Mucosa of descending colon (tissue), 3 donors: ENCODE measurements at places on chromosomes 13 and 19. TPM values are rescaled to one million over a fixed set of nuclear protein-coding genes. Genes with fewer than 3 reads are reported as not detected.
A peak's percentile ranks its signal among the peaks of the same experiment; 100 is the strongest.

SIGLECL1 gene
- total RNA-seq, result not detected

KIR2DL4 gene
- total RNA-seq, result 0.51 TPM

FCGBP gene
- total RNA-seq, result 1,609 TPM

LILRB3 gene
- 0.67 TPM for total RNA-seq

CCDC194 gene
- total RNA-seq, result 0.53 TPM

DNA sequence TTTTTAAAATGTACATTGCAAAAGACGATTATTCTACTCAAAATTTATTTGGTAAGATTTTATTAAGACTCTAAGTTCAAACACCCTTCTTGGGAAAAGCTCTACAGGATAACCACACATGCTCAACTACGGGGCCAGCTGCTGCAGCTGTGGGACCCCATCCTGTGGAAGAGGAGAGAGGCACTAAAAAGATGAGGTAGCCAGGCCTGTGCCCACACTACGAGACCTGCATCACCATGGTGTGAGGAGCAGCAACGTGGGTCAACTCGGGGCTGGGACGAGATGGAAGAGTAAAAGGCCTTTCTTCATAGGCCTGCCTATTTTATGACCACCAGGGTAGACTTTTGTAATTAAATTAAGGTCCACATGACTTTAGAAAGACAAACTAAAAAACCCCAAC, 4.6 kb upstream of the CCNP start:
- DNase-seq, result no peak

DNA sequence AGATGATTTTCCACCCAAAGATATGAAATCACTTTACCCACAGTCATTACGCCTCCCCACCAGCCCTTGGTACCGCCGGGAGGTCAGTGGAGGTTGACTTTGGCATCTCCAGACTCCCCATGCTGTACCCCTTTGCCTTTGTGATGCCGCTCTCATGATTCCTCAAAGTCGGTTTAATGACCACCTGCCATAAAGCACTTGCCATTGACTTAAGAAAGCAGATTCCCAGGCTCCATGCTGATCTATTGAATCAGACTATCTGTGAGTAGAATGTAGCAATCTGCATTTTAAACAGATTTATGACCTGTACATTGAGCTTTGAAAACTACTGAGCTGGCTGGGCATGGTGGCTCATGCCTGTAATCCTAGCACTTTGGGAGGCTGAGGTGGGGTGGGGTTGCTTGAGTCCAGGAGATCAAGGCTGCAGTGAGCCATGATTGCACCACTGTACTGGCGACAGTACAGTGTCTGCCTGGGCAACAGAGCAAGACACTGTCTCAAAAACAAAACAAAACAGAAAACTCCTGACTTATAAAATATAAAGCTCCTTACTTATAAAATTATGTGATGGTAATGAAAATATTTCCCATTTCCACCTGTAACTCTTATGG, 235.2 kb downstream of the KLF5 start:
- DNase-seq, result peak; percentile 36

DNA sequence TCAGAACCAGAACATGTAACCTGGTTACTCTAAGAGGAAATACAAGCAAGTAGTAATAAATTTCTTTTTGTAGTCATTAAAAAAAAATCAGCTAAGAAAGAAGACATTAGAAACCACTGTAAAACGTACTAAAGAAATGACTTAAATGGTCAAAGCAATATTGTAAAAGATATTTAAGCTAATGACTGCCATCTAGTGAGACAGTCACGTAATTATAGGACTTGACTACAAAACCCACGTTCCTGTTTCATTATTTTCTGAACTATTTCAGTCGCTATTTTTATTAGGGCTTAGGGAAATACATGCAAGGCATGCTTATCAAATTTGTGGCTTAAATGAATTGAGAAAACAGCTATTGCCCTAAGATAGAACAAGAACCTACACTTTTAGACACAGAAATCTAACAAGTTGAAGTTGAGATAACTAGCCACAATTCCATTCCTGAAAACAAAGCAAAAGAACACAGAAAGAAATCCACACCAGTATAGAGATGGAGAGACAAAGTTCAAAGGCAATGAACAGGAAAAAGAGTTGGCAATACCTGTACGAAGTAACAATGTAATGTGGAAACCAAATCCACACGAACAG, 17.9 kb downstream of the ALG5 start:
- no peak for DNase-seq

- DNase-seq, result no peak
Measured at GRCh38 chr13:94419304-94419924, 60.1 kb downstream of the DCT start.

- DNase-seq, result no peak
Measured at GRCh38 chr19:4575267-4576015, 16.0 kb upstream of the SEMA6B start.

DNA sequence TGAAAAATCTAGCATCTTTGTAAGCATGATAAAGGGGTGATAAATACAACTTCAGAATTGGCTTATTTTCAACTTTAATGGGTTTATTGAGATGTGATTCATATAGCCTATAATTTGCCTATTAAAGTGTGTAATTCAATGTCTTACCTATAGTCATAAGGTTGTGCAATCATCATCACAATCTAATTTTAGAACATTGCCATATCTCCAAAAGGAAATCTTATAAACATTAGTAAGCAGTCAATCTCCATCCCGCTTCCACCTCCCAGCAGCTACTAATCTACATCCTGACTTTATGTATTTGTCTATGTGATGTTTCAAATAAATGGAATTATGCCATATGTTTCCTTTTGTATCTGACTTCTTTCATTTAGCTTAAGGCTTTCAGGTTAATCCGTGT, 145.2 kb upstream of the KLHL1 start:
- no peak for DNase-seq

DNA sequence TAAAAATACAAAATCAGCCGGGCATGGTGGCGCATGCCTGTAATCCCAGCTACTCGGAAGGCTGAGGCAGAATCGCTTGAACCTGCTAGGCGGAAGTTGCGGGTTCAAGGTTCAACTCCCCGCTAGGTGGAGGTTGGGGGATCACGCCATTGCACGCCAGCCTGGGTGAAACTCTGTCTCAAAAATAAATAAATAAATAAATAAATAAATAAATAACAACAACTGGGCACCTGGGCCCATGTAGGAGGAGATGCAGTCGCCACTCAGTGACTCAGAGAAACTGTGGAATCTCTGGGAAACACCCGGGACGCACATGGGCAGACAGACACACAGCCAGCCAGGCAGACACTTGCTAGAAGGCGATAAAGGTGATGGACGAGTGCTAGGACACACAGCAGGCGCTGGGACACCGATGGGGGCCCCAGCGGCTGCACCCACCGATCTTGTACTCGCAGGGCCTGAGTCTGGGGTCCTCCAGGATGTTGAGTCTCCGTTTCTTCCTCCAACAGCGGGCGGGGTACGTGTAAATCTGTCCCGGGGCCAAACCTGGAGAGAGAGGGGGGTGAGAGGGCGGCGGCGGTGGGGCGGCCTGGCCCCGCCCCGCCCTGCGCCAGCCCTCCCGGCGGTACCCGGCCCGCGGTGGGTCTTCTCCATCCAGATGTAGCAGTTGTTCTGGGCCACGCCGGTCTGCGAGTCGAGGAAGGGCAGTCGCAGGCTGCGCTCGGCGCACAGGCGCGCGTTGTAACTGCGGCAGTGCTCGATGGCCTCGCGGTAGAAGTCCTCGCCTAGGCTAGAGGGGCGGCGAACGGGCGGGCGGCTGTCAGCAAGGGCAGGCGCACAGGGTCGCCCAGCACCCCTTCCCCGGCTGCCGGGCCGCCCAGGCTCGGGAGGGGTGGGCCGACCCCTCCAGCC, 1.8 kb downstream of the DPF1 start:
- DNase-seq, result no peak

- DNase-seq, result no peak
Measured at GRCh38 chr19:47643281-47643680, 34.3 kb downstream of the BICRA start.
